Stimulated activated CD8-positive, alpha-beta memory T cell treated with anti-CD3 and anti-CD28 coated beads, Interleukin-15, amount 100 ng/mL, for 4 hours (primary cell): ENCODE measurements at places on chromosomes 1 and 21.

- no peak for DNase-seq
Observed at GRCh38 chr1:46026531-46026930, 105.9 kb downstream of the PIK3R3 start.

DNA sequence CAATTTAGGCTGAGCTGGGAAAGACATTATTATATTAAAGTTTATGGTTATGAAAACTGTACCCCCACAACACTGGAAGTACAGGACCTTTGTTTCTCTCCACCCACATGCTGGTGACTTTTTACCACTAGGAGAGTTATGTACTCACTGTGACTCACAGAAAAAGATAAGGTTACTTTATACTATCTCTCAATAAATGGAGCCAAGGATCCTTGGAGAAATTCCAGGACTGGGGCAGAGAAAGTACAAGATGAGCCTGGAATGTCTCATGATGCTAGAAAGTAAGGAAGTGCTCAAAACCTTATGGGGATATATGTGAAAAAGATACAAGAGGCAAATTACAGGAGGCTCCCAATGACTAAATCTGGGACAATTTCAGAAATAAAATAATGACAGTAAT, 63.9 kb upstream of the C1orf105 start:
- DNase-seq = no peak

DNA sequence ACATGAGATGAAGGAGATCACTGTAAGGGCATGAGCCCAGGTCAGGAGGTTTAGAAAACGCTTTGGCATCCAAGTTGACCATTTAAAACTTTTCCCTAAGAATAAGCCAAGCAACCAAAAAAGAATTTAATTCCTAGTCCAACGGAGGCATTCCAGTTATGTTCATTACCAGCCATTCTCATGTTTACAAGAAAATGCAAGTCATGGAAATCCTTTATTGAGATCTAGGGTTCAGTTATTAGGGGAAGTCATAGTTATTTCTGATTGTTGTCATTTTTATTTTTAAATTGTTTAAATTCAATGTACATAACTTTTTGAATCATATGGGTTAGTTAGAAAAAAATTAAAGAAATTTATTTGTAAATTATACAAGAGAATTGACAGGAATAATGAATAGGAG, 24.5 kb downstream of the CFHR5 start:
- no peak for DNase-seq

DNA sequence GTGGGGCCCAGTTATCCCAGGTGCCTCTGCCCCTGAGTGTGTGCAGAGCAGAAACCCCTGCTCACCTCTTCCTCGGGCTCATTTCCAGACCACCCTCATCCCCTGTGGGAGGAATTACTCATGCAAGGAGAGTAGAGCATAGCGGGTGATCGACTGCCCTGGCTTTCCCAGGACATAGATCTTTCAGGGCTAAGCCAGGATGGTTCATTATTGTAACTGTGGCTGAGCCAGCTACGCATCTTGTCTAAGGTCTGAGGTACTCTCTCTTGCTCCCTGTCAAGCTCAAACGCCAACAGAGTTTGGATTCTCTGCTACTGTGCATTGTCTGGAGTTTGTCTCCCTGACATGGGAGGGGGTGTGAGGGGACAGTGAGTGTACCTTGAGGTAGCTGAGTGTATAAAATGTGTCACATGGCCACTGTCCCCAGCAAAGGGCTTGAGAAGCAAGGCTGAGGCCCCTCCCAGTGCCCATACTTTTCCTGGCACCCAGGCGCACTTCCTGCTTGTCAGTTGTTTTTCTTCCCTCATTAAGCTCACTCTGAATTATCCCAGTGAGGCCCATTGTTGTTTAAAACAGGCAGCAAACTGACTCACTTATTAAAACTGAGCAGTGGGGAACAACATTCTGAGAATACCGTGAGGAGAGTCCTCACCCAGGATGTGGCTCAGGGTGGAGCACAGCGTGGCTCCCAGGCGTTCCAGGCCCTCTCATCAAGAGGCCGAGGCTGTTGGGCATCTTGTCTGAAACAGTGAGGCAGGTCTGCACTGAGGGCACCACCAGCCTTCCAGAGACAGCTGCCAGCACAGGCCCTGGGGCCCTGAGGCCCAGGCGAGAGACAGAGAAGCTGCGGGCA, 92.9 kb downstream of the LAMC2 start:
- no peak for DNase-seq

DNA sequence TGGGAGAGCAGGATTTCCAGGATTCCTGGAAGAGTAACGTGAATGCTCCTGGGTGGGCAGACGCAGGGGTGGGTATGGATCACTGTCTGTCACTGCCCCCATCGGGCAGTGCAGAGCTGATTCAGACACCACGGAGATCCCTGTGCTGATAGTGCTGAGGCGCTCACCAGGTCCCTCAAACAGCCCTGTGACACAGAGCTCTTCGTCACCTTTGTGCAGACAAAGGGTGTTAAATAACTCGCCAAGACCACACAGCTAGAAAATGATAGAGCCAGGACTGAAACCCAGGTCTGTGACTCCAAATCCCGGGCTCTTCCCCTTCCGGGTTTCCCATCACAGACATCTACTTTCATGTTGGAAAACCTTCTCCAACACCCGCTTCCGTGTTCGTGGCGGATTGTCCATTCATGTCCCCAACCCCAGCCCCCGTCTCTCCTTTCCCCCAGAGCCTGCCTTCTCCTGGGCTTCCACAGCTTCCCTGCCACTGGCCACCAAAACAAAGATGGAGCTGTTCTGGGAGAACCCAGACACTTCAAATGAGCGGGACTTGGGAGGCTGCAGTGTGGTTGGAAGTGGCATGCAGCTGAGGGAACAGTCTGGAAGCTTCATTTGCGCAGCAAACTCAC, 2.6 kb downstream of the EFHD2 start:
- DNase-seq = no peak

DNA sequence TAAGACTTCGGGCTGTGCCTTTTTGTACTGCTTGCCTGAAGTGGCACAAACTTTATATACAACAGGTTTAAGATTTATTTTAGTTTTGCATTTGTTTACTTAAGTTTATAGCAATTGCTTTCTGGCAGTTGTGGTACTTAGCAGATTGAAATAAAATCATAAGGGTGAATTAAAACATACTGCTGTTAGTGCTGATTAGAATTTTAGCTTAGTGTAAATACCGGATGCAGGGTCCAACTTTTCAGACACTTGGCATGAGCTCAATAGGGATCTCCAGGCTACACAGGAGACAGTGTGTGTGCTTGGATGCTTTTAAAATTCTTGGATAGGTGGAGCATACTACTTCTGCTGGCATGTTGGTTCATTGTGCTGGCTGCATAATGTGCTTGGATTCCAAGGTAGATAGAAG, 159.6 kb downstream of the NFIA start:
- no peak for DNase-seq

DNA sequence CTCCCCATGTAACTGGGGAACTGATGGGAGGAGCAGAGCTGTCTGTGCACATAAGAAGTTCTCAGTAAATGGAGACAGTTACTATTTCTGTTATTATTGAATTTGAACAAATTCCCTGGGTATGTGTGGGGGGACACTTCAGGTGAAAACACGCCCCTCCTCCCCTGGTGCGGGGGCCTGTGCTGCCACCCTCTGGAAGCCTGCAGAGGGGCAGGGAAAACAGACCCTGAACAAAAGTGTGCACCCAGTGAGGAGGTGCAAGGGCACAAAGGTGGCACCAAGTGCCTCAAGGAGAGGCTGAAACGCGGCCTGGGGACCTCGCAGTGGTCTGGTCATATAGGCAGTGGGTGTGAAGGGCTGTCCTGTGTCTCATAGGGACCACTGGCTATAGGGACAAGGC, 18.2 kb upstream of the NADK start:
- DNase-seq = no peak

DNA sequence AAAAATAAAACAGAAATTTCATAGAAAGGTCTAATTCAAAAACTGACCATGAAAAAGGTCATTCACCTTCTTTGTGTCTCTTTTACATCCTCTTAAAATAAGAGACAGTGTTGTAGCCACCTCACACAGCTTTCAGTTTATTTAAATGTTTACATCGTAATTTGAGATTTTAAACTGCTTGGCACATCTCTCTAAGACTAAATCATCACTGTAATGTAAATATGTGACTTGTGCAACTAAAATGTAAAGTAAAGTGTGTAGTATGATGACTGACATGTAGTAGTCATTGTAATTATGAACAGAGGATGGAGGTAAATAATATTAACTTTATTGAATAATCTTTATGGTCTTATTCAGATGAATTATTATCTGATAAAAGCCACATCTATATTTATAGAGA, 283.9 kb downstream of the KCNT2 start:
- no peak for DNase-seq

DNA sequence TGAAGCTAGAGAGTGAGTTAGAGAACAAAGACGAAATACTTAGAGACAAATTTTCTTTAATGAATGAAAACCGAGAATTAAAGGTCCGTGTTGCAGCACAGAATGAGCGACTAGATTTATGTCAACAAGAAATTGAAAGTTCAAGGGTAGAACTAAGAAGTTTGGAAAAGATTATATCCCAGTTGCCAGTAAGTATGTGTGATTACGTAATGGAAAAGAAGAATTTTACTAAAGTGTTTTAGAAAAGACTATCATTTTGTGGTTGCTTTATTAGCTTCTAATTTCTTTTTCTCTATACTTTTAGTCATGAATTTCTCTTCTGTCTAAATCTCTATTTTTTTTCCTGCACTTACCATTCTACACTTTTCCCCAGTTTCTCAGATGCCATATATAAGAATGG, 26.7 kb downstream of the CCDC18 start:
- no peak for DNase-seq

DNA sequence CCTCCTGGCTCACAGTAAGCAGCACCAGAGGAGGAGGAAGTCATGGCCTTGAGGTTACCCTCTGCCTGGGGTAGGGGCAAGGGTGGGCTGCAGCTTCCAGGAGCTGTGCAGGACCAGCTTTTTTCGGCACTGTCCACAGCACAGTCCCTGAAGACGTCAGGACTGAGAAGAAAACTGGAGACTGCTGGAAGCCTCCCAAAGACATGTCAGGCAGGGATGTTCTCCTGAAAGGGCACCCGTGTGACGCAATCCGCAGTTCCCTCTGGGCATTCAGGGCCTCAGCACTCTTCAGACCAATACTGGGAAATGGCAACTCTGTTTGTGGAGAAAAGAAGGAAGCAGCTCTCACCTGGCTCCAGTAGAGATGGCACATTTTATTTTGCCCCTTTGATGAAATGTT, 64.8 kb upstream of the TENT5C start:
- DNase-seq = no peak

DNA sequence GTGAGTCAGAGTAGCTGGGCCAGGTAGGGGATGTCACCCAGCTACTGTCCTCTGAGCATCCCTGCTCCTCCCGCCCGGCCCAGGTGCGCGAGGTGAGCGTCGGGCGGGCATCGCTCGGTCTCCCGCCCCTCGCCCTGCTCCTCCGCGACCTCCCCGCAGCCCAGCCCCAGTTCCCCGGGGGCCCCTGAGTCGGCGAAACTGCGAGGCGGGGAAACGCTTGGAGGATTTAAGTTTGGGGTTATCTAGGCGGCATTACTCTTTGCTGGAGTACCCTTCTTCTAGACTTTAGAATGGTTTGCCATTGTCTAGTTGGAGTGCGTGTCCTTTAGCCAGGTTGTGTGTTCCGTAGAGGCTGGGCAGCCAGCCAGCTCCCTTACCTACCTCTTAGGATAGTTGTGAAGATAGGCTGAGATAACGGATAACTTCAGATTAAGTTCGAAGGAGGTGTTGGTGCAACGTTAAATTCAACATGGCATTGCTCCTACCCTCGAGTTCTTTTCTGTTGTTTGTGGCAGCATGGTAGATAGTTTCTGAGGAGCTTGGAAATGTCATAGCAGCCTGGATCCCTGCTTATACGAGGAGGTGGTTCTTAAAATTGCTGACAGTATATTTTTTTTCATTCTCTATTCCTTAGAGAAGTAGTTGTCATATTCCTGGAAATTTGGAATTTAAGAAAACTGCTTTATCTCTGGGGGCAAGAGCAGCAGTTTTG, 697 bp downstream of the AGO3 start:
- no peak for DNase-seq

- no peak for DNase-seq
Observed at GRCh38 chr1:234699795-234700665, 90.1 kb upstream of the IRF2BP2 start.

DNA sequence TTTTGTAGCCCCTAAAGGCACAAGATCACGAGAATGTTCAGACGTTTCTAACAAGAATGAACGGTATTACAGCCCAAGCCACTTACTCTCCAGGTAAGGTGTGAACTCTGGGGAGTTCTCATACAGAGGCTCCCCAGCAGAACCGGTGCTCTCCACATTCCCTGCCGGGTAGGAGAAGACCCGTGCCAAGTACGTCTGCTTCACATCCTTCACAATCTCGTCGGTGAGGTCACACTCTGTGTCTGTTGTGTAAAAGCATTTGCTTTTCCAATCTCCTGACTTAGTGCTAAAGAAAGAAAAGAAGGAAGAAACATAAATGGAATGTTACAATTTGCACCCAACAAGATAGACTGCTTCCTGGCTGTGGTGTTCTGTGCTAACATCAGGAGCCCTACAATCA, 5.7 kb downstream of the F3 start:
- DNase-seq = no peak

DNA sequence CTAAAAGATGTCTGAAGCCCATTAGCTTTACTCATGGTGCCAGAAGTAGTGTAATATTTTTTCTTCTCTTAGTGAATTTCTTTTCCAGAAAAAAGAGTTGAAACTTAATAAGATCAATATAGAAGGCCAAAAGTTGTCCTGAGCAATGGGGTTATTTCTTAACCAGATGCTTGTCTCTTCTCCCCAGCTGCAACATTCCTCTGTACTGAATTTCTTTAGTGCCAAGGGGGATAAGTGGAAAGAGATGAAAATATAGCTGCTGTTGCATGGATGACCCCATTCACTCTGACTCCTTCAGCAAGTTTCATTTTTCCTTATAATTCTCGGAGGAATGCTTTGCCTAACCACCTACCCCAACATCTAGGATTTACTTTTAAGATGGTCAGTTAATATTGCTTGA, 675.0 kb downstream of the USP25 start:
- no peak for DNase-seq

- no peak for DNase-seq
Observed at GRCh38 chr1:47232187-47232874, at the start of gene TAL1. Gene TAL1 (minus strand): TSS chr1:47232225. CDS start chr1:47225888, 6,337 bp downstream.

DNA sequence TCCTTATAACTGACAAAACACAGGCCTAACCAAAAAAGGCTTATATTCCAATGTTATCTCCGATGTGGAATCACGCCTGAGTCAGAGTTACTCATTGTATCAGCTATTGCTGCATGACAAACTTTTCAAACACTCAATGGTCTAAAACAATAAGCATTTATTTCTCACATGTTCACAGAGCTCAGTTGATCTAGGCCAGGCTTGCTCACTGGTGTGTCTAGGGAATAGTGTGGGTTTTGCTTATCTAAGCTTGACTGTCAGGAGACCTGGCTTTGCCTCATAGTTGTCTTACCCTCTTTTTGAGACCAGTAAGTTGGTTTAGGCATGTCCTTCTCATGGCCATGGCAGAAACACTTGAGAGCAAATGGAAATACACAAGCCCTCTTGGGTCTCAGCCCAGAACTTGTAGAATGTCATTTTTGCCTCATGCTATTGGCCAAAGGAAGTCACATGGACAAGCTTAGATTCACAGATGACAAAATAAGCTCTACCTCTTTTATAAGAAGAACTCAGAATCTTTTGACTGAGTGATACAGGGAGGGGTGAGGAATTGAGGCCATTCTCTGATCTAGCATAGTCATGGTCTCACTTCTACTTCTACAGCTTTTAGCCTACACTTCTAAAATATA, 130.8 kb downstream of the HMCN1 start:
- no peak for DNase-seq
